ENCODE measurements at places on chromosomes 3 and 15.

- no peak for DNase-seq
Observed at GRCh38 chr3:128803307-128803706, 76.1 kb upstream of the ACAD9 start.

DNA sequence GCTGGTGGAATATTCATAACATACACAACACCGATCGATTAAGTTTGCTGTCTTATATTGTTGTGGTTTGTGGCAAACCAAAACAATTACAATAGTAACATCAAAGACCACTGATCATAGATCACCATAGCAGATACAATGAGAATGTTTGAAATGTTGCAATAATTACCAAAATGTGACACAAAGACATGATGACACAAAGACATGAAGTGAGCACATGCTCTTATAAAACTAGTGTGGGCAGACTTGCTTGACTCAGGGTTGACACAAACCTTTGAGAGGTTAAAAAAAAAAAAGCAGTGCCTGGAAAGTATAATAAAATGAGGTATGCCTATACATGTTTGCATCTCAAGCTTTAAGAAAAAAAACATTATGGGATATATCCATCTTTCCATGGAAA lies 130.3 kb downstream of the NR1I2 start:
- DNase-seq: no peak

- DNase-seq: peak; percentile 44
Observed at GRCh38 chr15:45704329-45705249, 69.8 kb downstream of the SQOR start.

DNA sequence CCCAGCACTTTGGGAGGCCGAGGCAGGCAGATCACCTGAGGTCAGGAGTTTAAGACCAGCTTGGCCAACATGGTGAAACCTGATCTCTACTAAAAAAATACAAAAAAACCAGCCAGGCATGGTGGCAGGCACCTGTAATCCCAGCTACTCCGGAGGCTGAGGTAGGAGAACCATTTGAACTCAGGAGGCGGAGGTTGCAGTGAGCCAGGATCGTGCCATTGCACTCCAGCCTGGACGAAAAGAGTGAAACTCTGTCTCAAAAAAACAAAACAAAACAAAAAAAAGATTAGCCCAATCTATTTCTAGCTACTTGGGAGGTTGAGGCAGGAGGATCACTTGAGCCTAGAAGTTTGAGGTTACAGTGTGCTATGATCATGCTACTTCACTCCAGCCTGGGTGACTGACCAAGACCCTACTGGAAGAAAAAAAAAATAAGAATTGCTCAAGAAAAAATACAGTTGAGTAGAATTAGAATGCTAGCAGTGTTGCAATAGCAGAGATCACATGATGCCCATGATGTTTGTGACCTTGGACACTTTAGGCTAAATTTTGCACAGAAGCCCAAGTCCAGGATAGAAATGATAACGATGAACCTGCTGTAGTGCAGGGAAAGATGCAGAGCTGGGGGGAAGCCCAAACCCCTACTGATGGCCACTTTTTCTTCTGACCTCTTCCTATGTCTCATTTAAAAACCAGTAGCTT lies 162.2 kb downstream of the LPP start:
- DNase-seq: no peak

- no peak for DNase-seq
Observed at GRCh38 chr3:17055374-17056276, 170.9 kb downstream of the PLCL2 start.

- DNase-seq: peak; percentile 77
Observed at GRCh38 chr3:196569003-196569516, 600 bp downstream of the FBXO45 start.

- DNase-seq: peak; percentile 70
Observed at GRCh38 chr3:183285828-183286457, 32.9 kb downstream of the B3GNT5 start.

DNA sequence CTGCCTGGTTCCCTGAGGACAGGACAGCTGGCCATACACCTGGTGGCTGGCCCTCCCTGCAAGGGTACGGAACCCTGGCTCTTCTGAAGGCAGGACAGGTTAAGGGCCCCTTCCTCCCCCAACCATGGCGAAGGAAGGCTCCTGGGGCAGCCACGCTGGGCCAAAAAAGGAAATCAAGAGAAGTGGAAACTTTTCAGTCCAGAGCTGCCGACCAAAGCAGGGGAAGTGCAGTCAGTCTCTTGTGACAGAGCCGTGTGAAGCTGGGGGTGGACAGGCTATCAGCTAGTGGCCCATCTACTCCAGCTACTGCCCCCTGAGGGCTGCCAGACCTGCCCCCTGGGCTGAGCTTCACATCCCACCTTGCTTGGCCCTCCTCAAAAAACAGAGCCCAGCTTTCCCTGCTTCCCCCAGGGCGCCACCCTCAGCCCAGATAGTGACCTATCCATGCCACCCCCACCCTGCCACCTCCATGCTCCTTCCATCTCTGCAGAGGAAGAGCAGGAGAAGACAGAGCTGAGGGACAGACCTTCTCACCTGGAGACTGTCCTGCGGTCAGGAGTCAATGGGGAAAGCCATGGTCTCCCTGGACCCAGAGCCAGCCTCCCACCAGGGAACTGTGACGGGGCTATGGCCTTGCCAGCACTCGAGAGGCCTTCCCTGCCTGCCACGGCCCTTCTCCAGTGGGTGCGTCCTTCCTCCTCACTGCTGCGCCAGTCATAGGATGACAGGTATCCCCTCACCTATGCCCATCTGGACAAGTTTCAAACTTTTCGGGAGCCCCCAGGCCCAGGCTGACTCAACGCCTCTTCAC lies 4.6 kb downstream of the SEMA7A start:
- no peak for DNase-seq

DNA sequence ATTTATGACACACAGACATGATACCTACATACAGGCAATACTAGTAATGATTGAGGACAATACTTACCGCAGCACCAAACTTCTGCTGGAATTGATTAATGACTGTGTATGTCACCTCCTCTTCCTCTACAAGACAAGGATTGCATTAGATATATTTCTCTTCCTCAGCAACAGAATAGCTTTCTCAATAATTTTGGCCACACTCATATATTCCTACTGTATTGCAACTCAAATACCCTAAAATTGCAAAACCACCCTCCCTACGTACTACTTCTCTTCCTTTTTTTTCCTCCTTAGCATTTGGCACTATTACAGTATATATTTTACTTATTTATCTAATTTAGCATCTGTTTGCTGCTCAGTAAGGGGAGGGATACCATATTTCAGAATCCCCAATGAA lies 14.8 kb downstream of the EXD1 start:
- no peak for DNase-seq

- DNase-seq: no peak
Observed at GRCh38 chr15:38088971-38089370, 154.5 kb downstream of the TMCO5A start.

DNA sequence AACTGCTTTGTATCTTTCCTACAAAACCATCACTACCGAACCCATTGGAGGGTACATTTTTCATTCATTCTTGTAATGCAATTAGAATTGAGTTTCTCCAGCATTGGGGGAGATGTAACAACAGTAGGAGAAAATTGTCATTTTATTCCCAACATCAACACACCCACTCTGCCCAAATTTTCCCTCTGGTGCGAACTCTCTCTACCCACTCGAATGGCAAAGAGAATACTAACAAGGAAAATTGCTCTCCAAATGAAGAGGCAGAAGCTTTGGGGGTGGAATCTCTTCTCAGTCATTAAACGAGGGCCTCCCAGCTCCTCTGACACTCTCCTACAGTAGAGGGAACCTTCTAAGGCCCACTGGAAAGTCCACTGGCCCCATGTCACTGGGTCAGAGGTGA lies 135.7 kb downstream of the MEGF11 start:
- DNase-seq: no peak

DNA sequence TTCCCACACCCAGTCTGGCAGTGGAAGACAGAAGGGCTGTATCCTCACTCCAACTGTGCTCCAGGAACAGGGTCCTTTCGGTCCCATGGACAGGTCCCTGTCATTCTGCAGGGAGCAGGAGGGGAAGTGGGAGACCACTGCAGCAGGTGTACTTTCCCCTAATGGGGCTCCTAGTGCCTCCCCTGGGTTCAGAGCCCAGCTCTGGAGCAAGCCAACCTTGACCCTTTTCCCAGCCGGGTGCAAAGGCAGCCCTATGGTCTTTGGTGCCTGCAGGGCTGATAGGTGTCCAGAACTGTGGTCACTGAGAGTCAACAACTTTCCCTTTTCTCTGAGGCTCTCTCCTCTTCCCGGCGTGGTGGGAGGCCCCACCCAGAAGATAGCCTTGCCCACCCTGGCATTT lies 26.8 kb downstream of the MAGEF1 start:
- no peak for DNase-seq

DNA sequence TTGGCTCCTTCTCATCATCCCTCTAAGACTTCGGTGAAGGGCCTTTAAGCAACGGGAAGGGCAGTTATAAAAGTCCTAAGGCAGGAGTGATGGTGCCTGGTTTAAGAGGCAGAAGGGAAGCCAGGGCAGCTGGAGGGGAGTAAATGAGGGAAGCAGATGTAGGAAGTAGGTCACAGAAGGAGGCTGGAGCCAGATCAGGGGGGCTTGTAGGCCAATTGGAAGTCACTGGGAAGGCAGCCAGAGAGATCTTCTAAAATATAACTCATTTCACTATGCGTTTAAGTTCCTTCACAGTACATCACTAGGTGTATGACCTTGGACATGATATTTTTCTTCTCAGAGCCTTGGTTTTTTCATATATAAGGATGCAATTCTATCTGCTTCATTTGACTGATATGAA lies 94.7 kb downstream of the MYH15 start:
- no peak for DNase-seq

DNA sequence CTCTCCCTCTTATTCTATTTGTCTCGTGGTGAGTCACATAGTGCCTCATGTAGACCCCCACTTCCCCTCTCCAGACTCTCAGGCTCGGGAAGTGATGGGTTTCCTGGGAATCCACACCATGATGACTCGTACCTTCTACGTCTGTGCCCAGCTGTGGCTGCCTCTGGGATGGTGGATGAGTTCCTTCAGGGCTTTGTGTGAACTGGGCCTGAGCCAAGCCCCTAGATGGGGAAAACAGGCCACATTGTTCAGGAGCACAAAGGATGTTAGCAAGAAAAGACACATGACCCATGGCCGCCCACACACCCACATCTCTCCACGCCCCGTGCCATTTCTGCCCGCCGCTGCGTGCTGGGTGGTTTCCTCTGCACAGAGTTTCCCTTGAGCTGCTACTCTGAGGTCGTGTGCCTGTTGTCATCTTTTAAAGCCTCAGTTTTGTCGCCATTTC lies 10.5 kb downstream of the ISG20 start:
- DNase-seq: no peak

DNA sequence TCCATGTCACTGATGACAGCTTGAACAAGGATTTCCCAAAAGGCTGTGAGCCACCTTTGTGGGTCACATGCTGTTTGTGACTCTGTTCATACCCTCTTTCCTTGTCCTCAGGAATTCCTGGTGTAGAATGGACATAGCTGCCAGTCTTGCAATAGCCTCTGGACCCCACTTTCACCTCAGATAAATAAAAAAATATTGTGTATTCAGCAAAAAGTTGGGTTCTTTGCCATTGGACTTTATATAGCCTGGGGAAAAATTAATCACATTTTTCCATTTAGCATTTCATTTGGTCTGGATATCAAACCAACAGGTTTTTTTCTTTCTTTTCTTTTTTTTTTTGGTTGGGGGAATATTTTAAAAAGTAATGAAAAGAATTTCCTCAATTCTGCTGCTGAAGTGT lies 144.8 kb downstream of the PDCD6IP start:
- no peak for DNase-seq

DNA sequence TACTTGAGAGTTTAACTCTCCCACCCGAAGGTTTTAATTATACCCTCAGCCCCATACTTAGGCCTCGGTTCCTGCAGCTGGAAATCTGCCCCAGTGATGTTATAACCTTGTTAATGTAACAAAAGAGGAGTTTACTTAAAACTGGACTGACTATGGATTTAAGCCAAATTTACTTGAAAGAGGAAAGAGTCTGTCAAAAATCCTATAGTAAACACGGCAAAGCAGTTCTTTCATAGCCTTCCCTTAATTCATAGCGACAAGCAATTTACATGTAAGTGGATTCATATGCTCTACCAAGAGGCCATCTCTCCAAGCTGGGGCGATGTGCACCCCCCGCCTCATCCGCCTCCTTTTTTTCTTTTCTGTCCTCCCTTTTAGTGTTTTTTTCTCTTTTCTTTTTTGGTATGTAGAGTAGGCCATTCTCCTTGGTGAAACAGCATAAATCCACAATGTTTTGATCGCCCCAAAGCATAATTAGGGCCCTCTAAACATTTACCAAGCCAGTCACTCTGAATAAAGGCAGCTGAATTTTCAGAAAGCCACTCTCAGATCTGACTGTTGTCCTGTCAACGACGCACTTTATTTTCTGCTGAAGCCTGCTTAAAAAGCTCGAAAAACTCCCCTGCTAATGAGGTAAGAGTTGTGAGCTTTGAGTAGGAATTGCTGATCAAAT lies 373.1 kb upstream of the WNT5A start:
- no peak for DNase-seq

- DNase-seq: no peak
Observed at GRCh38 chr3:29291260-29291981, 10.6 kb downstream of the RBMS3 start.

GRCh38 chr3:36868614-36869436 lies 76.0 kb downstream of the TRANK1 start:
- peak; percentile 74 for DNase-seq

DNA sequence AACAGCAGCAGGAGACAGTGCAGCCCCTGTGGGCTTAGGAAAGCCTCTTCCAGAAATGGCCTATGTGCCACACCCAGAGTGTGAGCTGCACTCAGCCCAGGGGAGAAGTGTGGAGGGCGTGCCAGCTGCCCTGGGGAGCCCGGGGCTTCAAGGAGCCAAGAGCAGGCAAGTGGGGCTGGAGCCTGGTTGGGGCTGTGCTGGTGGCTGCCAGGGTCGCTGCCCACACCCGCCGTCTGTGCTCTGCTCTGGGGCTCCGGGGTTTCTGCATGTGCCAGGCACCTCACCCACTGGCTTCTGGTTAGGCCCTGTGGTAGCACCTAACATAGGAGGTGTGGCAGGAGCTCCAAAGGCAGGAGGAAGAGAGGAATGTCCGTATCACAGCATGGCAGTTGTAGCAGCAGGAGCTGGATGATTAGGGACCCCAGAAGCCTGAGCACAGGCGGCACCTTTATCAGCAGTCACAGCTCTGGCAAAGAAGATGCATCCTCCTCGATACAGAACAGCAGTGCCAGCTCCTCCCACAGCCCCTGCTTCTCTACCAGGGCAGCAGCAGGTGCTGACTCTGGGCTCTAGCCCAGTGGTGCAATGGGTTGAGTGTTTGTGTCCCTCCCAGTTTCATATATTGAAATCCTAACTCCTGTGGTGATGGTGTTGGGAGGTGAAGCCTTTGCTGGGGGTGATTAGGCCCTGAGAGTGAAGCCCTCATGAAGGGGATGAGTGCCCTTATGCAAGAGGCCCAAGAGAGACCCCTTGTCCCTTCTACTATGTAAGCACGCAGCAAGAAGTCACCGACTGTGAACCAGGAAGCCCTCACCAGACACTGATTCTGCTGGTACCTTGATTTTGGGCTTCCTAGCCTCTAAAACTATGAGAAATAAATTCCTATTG lies 70.0 kb upstream of the KLF13 start:
- no peak for DNase-seq

Data from iPS-NIHi11 (cell line).